DND-41 (cell line): ENCODE measurements at places on chromosomes 5 and 9.

DNA sequence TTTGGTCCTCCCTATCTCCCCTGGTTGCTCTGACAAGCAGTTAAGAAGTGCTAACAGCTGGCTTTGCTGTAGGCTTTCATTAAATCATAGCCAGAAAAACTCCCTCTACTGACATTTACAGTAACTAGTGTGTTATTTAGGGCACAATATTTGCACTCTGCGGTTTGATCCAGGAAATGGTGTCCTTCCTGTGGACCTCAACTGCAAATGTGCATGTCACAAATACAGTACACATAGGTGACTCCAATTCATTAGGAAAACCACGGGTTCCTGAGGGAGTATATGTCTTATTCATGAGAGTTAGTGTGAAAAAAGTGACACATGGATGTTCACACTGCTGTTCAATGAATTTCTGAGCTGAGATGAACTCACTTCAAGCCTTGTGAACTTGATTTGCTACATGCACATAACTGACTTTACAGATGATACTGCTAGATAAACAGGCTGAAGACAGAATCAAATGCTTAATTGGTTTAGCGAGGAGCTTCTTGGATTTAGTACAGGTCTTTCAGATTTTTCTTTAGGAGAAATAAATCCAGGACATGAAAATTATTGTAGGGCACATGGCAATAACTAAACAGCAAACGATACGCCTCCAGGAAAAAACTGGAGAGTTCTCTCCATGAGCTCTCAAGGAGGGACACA lies 281.5 kb downstream of the EFNA5 start:
- peak overlapping the region; percentile 63 for H3K27ac ChIP-seq
- H3K27me3 ChIP-seq: no peaks in the 10 kb centered on the region
- peak; percentile 63 for DNase-seq
- no peak overlapping the region for H3K4me3 ChIP-seq
- peaks cover 28% of the 10 kb centered on the region for H3K4me1 ChIP-seq

- no peak overlapping the region for H3K27ac ChIP-seq
- H3K27me3 ChIP-seq: no peaks in the 10 kb centered on the region
- no peak overlapping the region for H3K4me3 ChIP-seq
- H3K36me3 ChIP-seq: no peaks in the 10 kb centered on the region
Measured at GRCh38 chr9:99055384-99055783, 49.5 kb upstream of the TGFBR1 start.

DNA sequence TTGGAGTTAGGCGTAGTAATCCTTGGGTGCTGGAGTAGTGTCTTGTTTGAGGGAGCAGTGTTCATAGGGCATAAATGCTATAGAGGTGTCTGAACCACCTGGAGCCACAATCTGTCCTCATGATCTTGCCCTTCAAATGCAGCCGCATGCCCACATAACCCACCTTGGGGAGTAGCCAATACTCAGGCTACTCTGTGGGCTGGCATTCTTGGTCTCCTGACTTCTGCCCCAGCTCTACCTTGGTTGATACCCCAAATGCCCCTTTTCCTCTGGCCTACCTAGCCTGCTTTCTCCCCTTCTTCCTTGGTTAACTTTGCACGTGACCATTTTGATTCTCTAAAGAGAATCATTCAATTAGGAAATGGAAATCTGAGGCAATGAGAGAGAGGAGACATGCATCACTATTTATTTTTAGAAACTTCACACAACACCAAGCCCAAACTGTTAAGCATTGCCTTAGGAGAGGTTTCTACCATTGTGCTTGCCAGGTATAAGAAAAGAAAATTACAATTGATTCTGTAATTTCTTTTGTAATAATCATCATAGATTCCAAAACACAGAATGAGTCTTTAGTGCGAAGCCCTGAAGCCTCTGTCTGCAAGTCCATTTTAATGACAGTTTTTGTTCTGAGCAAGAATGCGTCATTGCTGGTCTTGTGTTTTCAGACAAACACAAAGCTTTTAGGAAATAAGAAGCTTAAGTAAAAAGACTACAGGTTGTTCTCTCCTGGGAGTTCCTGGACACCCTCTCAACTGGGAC lies 135.2 kb downstream of the C9orf152 start:
- no peak overlapping the region for H3K4me3 ChIP-seq
- no peak for DNase-seq
- 0 out of 2 replicates have a peak, but pooled peaks cover 4% of the 10 kb centered on the region for H3K4me1 ChIP-seq
- H3K27me3 ChIP-seq: no peaks in the 10 kb centered on the region

DNA sequence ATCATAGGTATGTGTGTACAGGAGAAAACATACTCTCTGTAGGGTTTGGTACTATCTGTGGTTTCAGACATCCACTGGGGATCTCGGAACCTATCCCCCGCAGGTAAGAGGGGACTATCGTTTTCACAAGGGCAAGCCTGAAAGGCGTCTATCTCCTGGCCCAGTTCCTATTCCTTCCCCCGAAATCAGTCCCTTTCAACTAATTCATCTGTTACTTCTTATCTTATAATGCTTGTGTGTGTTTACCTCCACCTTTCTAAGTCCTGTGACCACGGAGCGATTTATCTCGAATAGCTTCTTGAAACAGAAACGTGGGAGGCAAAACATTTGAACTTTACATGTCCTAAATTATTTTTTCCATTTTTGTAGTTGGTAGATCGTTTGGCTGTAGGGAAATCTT lies 11.4 kb downstream of the ABO start:
- no peaks in the 10 kb centered on the region for H3K4me1 ChIP-seq
- H3K27me3 ChIP-seq: no peaks in the 10 kb centered on the region
- no peak for DNase-seq

- no peak overlapping the region for H3K27ac ChIP-seq
- no peak overlapping the region for H3K4me3 ChIP-seq
- no peaks in the 10 kb centered on the region for H3K36me3 ChIP-seq
- H3K27me3 ChIP-seq: no peaks in the 10 kb centered on the region
- DNase-seq: no peak
- peaks cover 35% of the 10 kb centered on the region for H3K4me1 ChIP-seq
Measured at GRCh38 chr9:33443047-33443446, 4.3 kb downstream of the AQP3 start.

- H3K4me1 ChIP-seq: no peaks in the 10 kb centered on the region
- H3K27ac ChIP-seq: no peak overlapping the region
- peaks cover 16% of the 10 kb centered on the region for H3K27me3 ChIP-seq
- H3K4me3 ChIP-seq: no peak overlapping the region
Measured at GRCh38 chr9:109499093-109499630, 1.1 kb upstream of the PTPN3 start.

DNA sequence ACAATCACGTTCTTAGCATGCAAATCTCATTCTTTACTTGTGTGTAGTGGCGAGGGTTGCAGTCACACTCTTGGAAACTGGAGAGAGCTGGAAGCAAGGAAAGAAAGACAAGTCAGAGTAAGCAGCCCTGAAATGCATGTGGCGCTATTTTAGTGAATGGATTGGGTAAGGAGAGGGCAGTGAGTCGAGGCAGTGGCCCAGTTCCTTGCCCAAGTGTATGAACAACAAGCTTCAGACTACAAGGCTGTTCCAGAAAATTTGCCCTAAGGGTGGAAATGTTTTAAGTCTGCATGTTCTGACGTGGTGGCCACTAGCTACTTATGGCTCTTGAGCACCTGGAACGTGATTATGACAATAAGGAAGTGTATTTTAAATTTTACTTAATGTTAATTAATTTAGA lies 59.4 kb upstream of the PTPN3 start:
- no peak overlapping the region for H3K4me3 ChIP-seq
- no peaks in the 10 kb centered on the region for H3K4me1 ChIP-seq
- H3K36me3 ChIP-seq: no peaks in the 10 kb centered on the region

DNA sequence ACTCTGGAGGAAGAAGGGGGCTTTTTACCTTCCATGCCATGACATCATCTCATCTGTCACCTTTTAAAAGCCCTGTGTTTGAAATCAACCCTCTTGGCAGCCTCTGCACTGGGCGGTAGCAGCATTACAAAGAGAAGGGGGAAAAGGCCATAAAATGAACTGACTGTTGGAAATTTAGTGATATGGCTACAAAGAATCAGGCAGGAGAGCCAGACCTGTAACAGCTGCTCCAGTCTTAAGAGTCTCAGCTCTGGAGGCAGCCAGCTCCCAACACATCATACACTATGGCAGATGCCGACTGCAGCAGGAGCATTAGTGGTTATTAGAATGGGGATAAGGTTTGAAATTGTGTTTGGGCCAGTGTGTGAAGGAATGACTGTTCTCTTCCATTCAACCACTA lies 257.5 kb downstream of the DMAC1 start:
- no peak for DNase-seq
- H3K4me1 ChIP-seq: no peaks in the 10 kb centered on the region
- H3K27ac ChIP-seq: no peak overlapping the region
- no peaks in the 10 kb centered on the region for H3K27me3 ChIP-seq
- no peak overlapping the region for H3K4me3 ChIP-seq

DNA sequence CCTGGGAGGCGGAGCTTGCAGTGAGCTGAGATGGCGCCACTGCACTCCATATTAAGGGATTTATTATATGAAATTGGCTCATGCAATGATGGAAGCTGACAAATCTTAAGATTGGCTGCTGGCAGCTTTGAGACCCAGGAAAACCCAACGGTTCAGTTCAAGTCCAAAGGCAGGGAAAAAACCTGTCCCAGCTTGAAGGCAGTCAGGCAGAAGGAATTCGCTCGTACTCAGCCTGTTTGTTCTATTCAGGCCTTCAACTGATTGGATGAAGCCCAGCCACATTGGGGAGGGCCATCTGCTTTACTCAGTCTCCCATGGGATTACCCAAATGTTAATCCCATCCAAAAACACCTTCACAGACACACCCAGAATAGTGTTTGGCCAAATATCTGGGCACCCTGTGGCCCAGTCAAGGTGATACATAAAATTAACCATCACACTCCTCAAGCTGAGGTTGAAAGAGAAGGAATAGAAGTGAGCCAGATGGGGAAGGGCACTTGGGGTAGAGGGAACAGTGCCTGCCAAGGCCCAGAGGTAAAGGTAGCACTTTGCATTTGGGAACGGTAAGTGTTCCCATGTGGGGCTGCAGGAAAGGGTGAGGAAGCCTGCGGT lies 8.5 kb upstream of the ORM1 start:
- no peaks in the 10 kb centered on the region for H3K27me3 ChIP-seq
- H3K27ac ChIP-seq: no peak overlapping the region
- no peak for DNase-seq
- H3K4me1 ChIP-seq: peaks cover 15% of the 10 kb centered on the region
- H3K4me3 ChIP-seq: no peak overlapping the region
- H3K36me3 ChIP-seq: no peaks in the 10 kb centered on the region

DNA sequence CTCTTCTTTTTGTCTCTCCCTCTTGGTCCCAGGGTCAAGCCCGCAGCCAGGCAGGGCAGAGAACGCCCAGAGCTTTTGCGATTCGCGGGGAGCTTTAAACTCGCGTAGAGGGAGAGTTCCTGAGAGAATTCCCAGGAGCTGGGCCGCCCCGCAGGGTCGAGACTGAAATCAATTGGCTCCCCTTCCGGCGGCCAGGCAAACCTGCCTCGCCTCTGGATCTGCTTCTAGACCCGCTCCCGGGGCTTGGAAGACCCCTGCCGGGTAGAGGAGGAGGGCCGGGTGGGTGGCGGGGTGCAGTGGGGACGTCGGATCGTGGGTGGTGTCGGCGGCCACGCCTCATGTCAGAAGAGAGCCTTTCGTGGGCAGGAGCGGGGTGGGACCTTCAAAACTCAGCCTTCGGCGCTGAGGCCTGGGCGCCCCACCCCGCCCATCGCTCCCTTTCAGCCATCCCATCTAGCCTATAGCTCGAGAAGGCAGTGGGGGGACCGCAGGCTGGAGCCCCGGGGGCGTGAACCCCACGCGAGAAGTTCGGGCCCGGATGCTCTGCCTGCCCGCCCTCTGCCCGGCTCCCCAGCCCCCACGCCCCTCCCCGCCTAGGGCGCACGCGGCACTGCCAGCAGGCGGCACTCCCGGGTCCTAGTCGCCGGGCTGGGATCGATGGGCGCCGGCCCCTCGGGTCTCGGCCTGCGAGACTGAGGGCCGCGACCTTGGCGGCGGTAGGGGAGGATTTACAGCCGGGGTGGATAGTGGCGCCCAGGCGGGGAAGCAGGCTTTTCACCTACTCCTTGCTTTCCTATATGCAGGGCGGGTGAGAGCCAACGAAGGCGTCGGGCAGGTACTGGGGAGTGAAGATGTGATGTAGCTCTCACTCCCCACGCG lies 6.1 kb downstream of the PRDM6 start:
- H3K27me3 ChIP-seq: no peaks in the 10 kb centered on the region
- H3K36me3 ChIP-seq: no peaks in the 10 kb centered on the region
- H3K27ac ChIP-seq: no peak overlapping the region
- no peak overlapping the region for H3K4me3 ChIP-seq
- no peak for DNase-seq

DNA sequence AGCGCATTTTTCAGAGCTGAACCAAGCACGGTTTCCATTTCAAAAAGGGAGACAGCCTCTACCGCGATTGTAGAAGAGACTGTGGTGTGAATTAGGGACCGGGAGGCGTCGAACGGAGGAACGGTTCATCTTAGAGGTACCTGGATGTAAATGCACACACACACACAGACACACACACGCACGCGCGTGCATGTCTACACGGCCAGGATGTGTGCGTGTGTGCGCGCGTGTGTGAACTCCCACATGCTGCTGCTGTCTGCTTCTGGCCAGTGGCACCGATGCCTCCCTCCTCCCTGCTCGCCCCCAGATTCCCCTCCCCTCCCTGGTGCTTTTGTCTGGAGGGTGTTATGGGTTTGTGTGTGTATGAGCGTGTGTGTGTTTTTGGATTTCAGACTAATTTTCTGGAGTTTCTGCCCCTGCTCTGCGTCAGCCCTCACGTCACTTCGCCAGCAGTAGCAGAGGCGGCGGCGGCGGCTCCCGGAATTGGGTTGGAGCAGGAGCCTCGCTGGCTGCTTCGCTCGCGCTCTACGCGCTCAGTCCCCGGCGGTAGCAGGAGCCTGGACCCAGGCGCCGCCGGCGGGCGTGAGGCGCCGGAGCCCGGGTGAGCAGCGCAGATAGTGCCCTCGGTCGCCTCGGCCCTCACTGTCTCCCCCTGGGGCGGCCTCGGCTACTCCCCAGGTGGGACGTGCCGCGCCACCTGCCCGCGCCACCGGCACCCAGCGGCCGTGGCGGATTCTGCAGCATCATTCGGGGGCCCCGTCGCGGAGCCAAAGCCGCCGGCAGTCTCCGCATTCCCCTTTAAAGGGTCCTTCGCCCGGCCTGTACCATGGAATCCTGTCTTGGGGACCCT lies at the start of gene NTRK2:
NTRK2 (plus strand) TSS at position 442 of the 850 bp plus-strand sequence. CDS start 1,020 bp downstream, outside the sequence.
- no peak within 1 kb of the TSS for H3K4me3 ChIP-seq
- no peaks in the 10 kb centered on the region for H3K4me1 ChIP-seq
- no peaks in the 10 kb centered on the region for H3K36me3 ChIP-seq
- no peak within 1 kb of the TSS for H3K27ac ChIP-seq
- no peaks in the 10 kb centered on the region for H3K27me3 ChIP-seq

- DNase-seq: no peak
- no peak overlapping the region for H3K4me3 ChIP-seq
- H3K27me3 ChIP-seq: no peaks in the 10 kb centered on the region
- H3K4me1 ChIP-seq: no peaks in the 10 kb centered on the region
Measured at GRCh38 chr9:116344416-116344815, 190.8 kb downstream of the PAPPA start.

DNA sequence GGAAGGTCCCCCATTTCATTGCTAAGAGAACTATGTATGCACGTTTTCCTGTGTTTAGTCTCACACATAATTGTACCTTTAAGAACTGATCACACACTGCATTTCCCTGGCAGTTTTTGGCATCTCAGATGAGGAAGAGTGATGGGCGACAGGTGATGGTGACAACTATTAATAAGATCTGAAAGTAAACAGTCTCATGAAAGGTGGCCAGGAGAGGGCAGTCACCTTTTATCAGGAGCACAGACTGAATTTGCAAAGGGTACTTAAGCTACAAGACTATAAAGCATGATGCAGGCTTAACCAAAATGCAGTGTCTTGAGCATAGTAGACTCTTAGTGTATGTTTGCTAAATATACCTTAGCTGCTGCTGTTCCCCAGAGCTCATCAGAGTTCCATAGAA lies 91.5 kb downstream of the GHR start:
- no peaks in the 10 kb centered on the region for H3K27me3 ChIP-seq
- H3K4me1 ChIP-seq: no peaks in the 10 kb centered on the region
- no peak for DNase-seq
- H3K36me3 ChIP-seq: no peaks in the 10 kb centered on the region
